ENCODE measurements at places on chromosomes 1 and 21.

GRCh38 chr1:23763041-23763577 is 15.1 kb upstream of the PITHD1 start:
- DNase-seq = no peak

- no peak for DNase-seq
These were observed 3.2 kb upstream of the PRDM16 start for GRCh38 chr1:3065797-3066196.

DNA sequence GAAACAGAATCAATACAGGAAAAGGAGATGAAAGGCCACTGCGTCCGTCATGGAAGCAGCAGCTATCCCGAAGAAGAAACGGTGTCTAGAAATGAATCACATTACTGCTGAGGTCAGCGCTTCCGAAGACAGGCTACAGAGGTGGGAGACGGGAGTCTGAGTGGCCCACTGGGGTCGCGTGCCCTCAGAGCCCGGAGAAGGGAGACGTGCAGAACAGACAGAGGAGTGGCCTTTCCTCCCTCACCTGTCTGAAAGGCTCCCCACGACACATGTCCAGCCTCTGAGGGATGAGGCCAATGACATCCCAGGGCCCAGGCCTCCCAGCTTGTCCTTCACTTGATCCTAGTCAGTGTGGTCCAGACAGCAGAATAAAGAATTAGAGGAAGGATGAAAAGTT is 35.9 kb downstream of the VPS26C start:
- DNase-seq = no peak

DNA sequence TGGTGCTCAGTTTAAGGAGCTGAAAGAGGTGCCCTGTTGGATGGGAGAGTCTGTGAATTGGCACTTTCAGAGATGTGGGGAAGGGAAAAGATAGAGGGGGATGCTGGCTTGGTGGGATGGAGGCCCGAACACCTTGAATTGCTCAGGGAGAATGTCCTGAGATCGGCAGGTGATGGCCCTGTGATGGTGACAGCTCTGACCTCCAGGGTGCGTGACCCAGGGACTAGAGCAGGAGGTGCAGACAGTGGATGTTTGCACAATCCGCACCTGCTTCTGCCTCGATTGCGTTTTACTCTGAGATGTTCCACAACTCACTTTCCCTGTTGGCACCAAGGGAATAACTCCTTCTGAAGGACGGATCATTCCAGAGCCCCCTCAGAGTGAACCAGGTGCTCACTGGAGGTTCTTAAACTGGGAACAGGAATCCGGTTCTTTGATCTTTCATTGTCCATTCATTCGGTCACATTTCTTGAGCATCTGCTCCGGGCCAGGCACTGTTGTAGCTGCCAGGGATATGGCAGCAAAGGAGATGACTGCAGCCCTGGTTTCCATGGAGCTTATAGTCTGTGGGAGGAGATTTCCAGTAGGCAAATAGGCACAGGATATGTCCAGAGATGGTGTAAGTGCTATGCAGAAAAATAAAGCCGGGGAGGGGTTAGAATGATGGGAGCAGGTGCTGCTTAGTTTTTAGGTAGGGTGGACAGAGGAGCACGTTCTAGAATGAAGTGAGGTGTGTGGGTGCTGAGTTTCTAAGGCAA is 226.6 kb upstream of the TMEM51 start:
- DNase-seq = no peak

DNA sequence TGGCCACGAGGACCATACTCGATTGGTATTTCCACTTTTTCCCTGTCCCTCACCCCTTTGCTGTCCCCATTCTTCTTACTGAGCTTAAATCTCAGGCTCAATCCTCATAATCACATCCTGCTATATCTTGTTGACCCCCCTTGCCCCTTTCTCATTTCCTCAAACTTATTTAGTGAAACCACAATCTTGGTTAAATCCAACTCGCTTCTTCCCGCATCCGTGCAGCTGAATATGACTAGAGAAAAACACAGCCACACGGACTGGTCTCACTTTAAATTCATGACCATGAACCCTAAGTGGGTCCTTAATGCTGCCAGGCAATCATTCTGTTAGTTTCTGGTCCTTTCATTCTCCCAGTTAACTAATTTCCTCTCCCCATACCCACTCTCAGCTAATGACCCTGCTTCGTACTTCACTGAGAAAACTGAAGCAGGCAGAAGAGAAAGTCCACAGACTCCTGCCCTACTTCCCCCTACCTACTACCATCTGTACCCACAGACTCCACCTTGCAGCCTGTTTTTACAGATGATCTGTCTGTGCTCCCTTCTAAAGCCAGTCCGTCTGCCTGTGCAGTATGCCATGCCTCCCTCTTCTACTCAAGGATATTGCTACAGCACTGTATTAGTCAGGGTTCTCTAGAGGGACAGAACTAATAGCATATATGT is 96.8 kb upstream of the LMO4 start:
- no peak for DNase-seq

DNA sequence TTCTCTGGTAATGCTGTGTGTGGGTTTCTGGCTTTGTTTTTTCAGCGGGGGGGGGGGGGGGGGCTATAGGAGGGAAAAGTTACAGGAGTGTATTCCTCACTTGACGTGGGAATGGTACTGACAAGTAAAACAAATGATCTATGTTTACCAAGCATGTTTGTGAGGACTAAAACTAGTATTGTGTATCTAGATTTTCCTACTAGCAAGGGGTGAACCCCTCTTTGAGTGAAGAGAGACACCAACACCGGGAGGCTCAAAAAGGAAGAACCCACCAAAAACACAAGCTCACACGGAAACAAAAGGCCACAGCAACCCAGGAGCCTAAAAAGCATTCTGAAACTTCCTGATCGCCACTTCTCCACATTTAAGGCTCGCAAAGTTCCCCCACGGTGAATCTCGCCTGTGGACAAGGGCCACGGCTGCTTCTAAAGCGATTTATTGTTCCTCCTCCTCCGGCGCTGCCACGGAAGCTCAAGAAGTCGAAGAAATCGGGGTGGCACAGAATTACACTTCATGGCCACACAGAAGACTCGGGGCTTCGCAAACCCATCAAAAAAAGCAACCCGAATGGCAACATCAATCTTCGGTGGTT is 703 bp downstream of the PUM1 start:
- no peak for DNase-seq

GRCh38 chr1:149962039-149962647 is 25.5 kb upstream of the MTMR11 start:
- no peak for DNase-seq

DNA sequence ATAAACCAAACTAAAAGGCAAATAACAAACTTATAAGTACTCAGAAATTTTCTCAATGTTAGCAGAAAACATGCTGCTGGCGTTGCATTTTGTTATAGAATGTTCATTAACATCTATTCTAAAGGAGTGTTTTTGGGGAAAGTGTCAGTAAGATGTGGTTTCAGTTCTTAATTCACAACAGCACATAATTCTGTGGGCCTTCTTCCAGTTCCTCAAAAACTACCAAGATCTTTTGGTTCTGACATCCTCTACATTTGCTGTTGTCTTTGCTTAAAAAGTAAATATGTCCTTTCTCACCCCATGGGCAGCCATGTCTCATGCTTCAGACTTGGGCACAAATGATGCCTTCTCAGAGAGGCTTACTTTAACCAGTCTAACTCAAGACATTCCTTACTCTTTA is 152.5 kb downstream of the CDC7 start:
- DNase-seq = no peak

- no peak for DNase-seq
These were observed 36.3 kb upstream of the COL6A1 start for GRCh38 chr21:45945066-45945867.

DNA sequence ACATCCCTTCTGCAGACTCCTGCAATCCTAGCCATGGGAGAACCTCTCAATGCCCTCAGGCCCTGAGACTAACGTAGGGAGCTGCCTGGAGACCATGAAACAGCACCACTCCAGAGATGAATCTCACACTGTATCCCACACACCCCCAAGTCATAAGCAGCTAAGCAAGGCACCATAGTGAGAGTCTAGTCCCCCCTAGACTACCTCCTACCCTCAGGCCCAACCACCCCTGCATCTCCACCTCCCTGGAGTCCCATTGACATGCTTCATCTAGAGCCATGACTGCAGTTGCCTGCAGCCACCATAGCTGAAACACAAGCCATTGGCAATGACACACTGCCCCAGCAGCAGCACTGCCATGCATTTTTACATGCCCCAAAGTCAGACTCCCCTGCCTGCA is 17.4 kb downstream of the SPRR2G start:
- DNase-seq = no peak

- DNase-seq = no peak
These were observed 12.2 kb downstream of the AMPD2 start for GRCh38 chr1:109631513-109632505.

DNA sequence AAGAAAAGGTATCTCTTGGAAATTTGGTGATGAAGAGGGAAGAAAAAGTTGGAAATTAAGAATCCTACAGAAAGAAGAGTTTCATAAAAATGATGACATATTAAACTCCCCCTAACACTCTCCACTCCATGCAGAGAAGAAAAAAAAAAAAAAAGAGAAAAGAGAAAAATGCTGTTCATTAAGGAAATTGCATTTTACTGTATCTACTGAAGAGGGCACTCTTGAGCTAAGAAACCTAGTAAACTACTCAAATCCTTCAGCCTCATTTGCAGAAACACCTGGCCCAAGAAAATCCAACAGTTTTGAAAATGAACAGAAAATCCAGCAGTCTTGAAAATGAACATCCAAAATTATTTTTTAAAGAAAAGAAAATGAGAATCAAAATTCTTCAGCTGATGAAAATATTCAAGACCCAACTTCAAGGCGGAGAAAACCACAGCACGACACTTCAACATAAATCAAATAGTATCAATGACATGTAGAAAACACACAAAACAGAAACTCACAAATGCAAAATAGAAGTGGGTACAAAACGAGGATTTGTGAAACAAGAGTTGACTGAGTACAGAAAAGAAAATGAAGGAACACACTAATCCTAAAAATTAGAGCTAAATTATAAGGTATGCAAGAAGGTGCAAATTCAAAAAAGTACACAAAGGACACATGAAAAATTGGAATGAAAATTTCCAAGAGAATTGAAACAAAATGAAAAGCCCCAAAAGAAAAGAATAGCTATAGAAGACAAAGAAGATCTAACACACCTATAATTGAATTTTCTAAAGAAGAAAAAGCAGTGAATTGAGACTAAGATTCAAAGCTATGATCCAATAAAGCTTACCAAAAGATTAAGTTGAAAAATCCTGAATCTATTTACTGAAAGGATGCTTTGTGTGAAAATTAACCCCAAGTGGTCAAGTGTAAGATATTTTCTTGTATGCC is 73.2 kb upstream of the DNAJC6 start:
- no peak for DNase-seq

GRCh38 chr1:39688706-39689105 is 2.5 kb downstream of the HPCAL4 start:
- no peak for DNase-seq

- DNase-seq = no peak
These were observed 8.4 kb upstream of the SLC37A1 start for GRCh38 chr21:42505090-42505726.

DNA sequence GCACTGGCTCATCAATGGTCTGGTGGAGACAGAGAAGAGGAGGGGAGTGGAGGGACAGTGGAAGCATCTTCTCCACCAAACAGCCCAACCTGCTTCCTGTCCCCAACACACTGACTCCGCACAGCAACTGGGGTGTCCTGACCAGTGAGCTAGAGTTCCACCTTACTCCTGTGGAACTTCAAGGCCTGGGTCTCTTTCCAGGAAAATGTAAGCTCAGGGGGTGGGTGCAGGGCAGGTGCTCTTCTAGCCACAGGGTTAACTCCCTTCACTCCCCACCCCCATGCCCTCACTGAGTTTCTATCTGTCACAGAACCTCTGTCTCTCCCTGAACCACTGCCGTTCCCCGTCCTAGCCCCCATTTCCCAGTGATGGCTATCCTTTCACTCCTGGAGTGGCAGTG is 876 bp downstream of the MOB3C start:
- no peak for DNase-seq

DNA sequence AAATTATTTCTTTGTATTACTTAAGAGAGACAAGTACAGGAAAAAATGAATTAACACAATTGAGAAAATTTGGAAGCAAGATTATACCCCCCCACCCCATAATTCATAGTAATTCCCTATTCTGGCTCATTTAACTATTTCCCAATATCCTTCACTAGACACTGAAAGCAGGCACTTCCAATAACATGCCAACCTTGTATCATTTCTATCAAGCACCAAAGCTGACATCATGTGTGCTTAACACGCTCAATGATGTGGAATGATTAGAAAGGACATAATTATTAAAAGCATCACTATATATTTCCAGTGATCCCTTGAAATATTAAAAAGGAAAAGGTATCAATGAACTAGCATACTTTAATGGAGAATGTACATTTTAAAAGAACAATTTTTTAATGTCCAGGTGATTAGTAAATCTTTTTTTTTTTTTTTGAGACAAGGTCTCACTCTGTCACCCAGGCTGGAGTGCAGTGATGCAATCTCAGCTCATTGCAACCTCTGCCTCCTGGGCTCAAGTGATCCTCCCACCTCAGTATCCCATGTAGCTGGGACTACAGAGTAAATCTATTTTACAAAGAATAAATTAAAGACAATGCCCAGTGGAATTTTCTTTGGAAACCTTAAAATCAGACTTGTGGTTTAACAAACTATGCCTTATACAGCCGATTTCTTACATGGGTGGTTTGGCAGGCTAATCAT is 443.9 kb downstream of the DSCAM start:
- DNase-seq = no peak

- no peak for DNase-seq
These were observed 141.6 kb upstream of the ETV3 start for GRCh38 chr1:157279802-157280140.

DNA sequence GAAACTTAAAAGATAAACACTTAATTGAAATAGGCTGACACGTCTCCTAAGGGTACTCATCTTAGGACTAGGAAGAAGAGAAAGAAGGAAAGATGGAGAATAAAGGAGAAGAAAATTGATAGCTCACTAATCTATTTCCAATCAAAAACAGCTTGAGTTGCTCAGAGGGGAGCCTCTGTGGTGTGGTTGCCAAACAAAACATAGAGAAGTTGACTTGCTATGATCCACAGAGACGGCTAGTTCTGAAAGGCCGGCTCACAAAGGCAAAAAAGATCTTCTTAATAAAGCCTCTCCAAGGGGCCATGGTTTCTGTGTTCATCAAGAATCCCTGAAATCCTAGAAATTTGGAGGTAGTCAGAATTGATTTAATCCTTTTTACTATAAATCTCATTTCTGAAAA is 644.1 kb downstream of the LMO4 start:
- no peak for DNase-seq

GRCh38 chr1:232428036-232428645 is 201.8 kb downstream of the SIPA1L2 start:
- no peak for DNase-seq

- no peak for DNase-seq
These were observed 23.5 kb downstream of the RNASEL start for GRCh38 chr1:182565537-182565936.

- DNase-seq = no peak
These were observed 6.0 kb upstream of the KCNA2 start for GRCh38 chr1:110612060-110612745.

- no peak for DNase-seq
These were observed 205.2 kb downstream of the HS2ST1 start for GRCh38 chr1:87119541-87120140.

DNA sequence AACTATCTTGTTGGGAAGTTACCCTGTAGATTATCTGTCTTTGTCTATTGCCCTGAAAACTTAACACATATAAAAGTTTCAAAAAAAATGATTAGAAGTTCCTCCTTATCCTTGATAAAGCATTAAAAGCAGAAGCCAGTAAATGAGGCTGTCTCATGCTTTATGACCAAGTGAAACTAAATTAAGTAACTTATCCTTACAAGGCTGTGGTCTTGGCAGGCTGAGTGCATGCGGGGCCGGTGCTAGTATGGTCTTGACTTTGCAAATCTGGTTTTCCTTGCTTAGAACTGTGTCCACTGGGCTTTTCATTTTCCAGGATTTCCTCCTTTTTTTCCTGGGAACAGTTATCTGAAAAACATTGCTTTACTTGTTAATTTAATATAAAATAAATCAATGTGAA is 43.1 kb downstream of the PCNX2 start:
- no peak for DNase-seq

Measured in stimulated activated CD8-positive, alpha-beta memory T cell treated with anti-CD3 and anti-CD28 coated beads, Interleukin-4, amount 100 ng/mL, for 24 hours (primary cell).